Endothelial cell of umbilical vein (primary cell): ENCODE measurements at places on chromosomes 7 and 10. TPM values are rescaled to one million over a fixed set of nuclear protein-coding genes. Genes with fewer than 3 reads are reported as not detected.
A peak's percentile ranks its signal among the peaks of the same experiment; 100 is the strongest.

Gene LRRC17
- total RNA-seq = 22.7 and 31.9 TPM in 2 replicates

DNA sequence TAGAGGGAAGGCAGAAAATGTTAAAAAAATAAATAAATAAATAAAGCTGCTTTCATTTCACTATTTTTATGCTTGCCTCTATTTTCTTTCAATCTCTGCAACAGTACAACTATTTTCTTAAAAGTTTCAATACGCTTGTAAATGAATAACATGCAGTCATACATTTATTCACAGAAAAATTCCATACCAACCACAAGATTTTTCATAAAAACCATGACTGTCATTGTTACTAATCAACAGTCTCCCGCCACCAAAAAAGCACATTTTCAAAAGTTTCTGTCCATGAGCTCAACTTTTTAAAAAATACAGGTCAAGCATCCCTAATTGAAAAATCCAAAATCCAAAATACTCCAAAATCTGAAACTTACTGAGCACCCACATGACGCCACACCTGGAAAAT, 5.3 kb downstream of the PARD3 start:
- H3K27ac ChIP-seq = no peak overlapping the region
- H3K36me3 ChIP-seq = no peaks in the 10 kb centered on the region
- DNase-seq = no peak
- H3K27me3 ChIP-seq = no peaks in the 10 kb centered on the region

DNA sequence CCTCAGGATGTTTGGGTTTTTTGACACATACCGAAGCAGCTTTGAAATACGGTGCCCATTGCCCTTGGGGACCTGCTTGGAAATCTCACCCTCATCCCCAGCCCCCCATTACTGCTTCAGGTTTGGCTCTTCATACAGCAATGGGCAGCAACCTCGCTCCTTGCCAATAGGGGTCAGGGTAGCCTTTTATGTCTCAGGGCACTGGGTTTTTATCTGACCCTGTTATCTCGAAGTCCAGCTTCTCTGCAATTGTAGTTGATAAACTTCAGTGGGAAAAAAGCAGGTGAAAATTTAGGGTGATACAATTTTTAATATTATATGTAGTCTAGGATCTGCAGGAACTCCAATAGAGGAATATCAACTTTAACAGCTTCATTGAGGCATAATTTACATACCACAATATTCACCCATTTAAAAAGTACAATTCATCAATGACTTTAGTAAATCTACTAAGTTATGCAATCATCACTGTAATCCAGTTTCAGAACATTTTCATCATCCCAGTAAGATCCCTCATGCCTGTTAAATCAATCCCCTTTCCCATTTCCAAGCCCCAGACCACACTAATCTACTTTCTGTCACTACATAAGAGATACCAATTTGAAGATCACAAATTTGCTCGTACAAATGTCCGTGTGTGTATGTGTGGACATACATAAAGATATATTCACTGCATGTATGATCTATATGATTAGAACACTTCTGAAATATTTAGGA, 386.2 kb downstream of the KCNMA1 start:
- H3K27ac ChIP-seq = no peak overlapping the region
- no peak overlapping the region for H3K4me3 ChIP-seq
- no peaks in the 10 kb centered on the region for H3K4me1 ChIP-seq
- DNase-seq = peak; percentile 55

Gene MKX
- total RNA-seq = not detected in 2 replicates

Gene SLC26A5
- total RNA-seq = not detected in 2 replicates

DNA sequence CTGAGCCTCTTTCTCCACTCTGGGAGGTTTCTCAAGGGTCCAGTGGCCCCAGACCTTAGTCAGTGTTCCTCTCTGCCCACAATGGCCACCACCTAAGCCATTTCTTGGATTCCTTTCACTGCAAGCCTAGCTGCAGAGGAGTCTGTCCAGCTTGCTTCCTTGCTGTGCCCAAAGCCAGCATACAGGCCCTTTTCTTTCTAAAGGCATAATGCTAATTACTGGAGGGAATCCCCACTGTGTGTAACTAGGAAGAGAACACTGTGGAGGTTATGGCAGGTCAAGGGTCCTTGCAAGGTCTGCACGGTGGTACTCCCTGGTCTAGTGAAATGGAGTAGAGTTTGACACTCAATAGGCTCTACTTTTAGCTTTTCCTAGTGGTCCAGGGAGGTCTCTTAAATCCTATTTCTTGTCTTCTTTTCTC, 70.4 kb upstream of the CC2D2B start:
- no peaks in the 10 kb centered on the region for H3K36me3 ChIP-seq
- DNase-seq = no peak
- no peak overlapping the region for H3K4me3 ChIP-seq
- peaks cover 7% of the 10 kb centered on the region for H3K4me1 ChIP-seq

DNA sequence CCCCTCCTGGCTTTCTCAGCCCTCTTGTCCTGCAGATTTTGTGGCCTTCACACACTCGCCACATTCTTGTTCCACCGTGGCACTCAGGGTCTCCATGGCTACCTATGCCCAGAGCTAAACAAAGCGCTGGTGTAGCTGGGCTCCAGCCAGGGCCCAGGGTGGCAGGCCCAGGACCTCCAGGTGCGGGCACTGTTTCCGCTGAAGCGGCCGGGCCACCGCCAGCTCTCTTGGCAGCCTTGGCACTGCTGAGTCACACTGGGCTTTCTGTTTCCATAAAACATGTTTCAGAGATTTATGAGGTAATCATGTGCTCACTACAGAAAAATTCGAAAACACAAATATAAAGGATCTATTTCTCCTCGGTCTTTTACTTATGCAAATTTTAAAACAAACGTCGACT, 51.3 kb downstream of the AOC1 start:
- peaks cover 10% of the 10 kb centered on the region for H3K4me1 ChIP-seq
- H3K27me3 ChIP-seq = peaks cover 4% of the 10 kb centered on the region
- H3K4me3 ChIP-seq = no peak overlapping the region
- H3K36me3 ChIP-seq = no peaks in the 10 kb centered on the region

DNA sequence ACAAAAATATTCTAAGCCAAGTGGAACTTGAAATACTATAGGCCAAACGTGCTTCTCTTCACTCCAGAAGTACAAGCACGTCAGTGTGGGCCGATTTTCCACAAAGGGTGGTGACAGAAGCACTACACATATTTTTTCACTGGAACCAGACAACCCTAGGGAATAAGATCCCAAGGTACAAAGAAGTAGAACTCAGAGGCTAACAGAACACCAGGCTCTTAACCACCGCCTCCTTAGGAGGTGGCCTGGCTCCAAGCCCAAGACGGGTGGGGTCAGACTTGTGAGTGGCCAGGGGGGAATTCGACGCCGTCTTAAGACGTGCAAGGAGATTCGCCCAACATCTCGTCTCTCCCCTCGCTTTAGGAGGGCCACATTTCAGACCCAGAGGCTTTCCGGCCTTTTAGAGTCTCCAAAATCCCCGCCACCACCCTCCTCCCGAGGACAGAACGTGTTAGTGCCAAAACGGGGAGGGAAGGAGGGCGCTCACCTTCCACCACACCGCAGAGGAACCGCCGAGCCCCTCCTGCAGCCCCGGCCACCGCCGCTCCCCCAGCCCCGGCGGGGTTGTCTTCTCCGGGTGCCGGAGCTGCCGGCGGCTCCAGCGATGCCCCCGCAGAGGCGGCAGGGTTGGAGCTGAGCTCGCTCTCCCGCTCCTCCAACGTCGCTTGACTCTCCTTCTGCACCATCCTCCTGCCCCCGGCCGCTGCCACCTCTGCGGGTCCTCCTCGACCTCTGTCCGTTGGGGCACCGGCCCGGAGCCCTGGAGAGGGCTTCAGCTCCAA, 716 bp downstream of the OGA start:
- peak; percentile 86 for DNase-seq
- H3K27me3 ChIP-seq = no peaks in the 10 kb centered on the region
- peaks cover 2% of the 10 kb centered on the region for H3K36me3 ChIP-seq
- peaks cover 19% of the 10 kb centered on the region for H3K4me1 ChIP-seq
- H3K4me3 ChIP-seq = peak overlapping the region; percentile 82

GRCh38 chr7:23074443-23075261, 30.9 kb upstream of the KLHL7 start:
- peaks cover 11% of the 10 kb centered on the region for H3K4me1 ChIP-seq
- no peak overlapping the region for H3K27ac ChIP-seq
- no peaks in the 10 kb centered on the region for H3K36me3 ChIP-seq
- H3K4me3 ChIP-seq = no peak overlapping the region

DNA sequence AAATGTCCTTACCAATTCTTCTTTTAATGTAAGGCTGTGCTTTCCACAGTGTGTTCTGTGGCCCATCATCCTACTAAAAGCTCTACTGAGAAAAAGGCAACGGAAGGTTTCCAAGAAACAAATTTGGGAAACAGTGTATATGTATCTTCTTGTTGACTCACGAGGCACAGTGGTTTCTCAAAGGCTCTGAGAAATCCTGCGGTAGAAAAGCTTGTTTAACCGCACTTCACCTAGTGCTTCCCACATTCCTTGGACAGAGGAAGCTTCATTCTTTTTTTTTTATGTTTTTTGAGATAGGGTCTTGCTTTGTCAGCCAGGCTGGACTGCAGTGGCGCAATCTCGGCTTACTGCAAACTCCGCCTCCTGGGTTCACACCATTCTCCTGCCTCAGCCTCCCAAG, 84.5 kb downstream of the TACC2 start:
- no peak for DNase-seq
- no peaks in the 10 kb centered on the region for H3K4me1 ChIP-seq
- peaks cover 1% of the 10 kb centered on the region for H3K27me3 ChIP-seq
- H3K36me3 ChIP-seq = no peaks in the 10 kb centered on the region
- no peak overlapping the region for H3K27ac ChIP-seq

Gene PRF1
- not detected in 2 replicates for total RNA-seq

GRCh38 chr7:50560865-50561351, 4.3 kb downstream of the DDC start:
- H3K27me3 ChIP-seq = peaks cover 6% of the 10 kb centered on the region
- DNase-seq = no peak
- no peaks in the 10 kb centered on the region for H3K4me1 ChIP-seq
- H3K36me3 ChIP-seq = no peaks in the 10 kb centered on the region

DNA sequence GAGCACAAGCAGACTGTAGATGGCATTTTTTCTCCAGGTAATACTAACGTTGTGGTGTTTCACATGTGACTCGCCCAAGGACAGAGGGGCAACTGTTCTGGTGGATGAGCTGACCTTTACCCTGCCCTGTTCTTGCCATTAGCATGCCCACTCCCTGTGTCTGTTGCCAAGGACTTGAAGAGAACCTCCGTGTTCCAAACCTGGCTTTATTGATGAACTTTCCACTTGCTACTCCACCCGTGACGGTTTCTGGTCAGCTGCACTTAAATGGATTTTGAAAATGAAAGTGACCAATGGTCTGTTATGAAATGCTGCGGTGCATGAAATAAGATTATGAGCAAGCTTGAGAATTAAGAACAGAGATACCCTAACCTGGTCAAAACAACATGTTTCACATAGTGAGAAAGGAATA, 30.4 kb downstream of the LRRC4 start:
- H3K27me3 ChIP-seq = no peaks in the 10 kb centered on the region
- no peak overlapping the region for H3K4me3 ChIP-seq
- H3K4me1 ChIP-seq = no peaks in the 10 kb centered on the region
- H3K27ac ChIP-seq = no peak overlapping the region
- no peaks in the 10 kb centered on the region for H3K36me3 ChIP-seq
- DNase-seq = no peak

GRCh38 chr10:34816085-34816496, 995 bp upstream of the PARD3 start:
- DNase-seq = no peak
- H3K4me3 ChIP-seq = peak overlapping the region; percentile 18
- peaks cover 14% of the 10 kb centered on the region for H3K4me1 ChIP-seq
- no peak overlapping the region for H3K27ac ChIP-seq
- peaks cover 3% of the 10 kb centered on the region for H3K27me3 ChIP-seq

GRCh38 chr7:6106140-6106904, 75.1 kb downstream of the ANKRD61 start:
- peak; percentile 58 for DNase-seq
- H3K4me3 ChIP-seq = peak overlapping the region; percentile 71
- no peaks in the 10 kb centered on the region for H3K27me3 ChIP-seq

- H3K36me3 ChIP-seq = no peaks in the 10 kb centered on the region
- no peaks in the 10 kb centered on the region for H3K4me1 ChIP-seq
- H3K4me3 ChIP-seq = no peak overlapping the region
- H3K27me3 ChIP-seq = no peaks in the 10 kb centered on the region
Observed at GRCh38 chr10:49749556-49750491, 12.3 kb downstream of the OGDHL start.

Gene HKDC1
- total RNA-seq = 0.18 TPM in 1 of 2 replicates, not detected in the other

DNA sequence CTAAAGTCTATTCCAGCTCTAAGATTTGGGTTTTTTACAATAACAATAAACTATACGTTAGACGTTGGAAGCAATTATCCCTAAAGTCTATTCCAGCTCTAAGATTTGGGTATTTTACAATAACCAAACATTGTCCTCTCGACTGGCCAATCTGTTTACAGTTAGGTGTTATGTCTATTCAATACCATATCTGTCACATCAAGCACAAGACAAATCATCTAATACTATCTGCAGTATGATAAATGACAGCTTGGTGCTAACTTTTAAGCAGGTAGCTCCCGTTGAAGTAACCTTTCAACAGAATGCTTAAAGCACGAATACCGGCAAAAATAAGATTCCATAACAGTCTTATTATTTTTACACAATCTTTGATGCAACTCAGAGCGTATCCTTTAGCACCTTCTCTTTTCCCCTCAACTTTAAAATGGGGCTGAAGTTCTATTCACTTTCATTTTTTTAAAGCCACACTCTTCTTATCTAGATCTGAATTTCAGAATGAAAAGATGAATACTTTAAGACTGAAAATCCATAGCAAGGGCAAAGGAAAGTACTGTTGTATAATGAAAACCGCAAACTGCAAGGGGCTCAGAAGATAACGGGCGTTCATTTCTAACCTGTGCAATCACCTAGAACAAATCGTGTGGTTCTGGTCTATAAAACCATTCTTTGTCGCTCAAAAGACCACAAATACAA, 925 bp downstream of the H2AZ2 start:
- H3K27me3 ChIP-seq = no peaks in the 10 kb centered on the region
- peak overlapping the region; percentile 97 for H3K4me3 ChIP-seq
- H3K4me1 ChIP-seq = peaks cover 17% of the 10 kb centered on the region
- H3K27ac ChIP-seq = peak overlapping the region; percentile 51
- DNase-seq = peak; percentile 42

Gene ITGA8
- 0.12 and 0.40 TPM in 2 replicates for total RNA-seq

DNA sequence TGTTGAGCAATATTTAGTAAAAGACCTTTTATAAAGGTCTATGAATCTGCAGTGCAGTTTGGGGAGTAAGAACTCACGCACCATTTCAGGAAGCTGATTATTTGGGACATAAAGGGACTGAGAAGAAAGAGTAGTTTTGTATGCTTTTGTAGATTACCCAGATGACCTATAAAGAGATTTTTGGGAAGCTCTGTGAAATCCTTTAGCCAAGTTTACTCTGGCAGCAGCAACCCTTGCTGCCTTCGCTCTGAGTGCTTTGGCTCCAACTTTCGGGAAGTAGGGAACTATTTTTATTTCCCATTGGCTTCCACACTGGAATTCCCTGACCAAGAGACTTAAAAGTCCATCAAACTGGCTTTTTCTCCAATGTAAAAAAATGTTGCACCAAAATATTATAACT, 1110.1 kb upstream of the PHF14 start:
- no peak for DNase-seq
- no peaks in the 10 kb centered on the region for H3K27me3 ChIP-seq
- no peak overlapping the region for H3K27ac ChIP-seq
- H3K4me1 ChIP-seq = no peaks in the 10 kb centered on the region
- no peak overlapping the region for H3K4me3 ChIP-seq

Gene RNF133
- total RNA-seq = 0.93 and 1.1 TPM in 2 replicates
